ENCODE measurements at places on chromosomes 4 and X.

- DNase-seq, result no peak
Observed at GRCh38 chr4:69066945-69067344, 29.3 kb upstream of the UGT2B7 start.

DNA sequence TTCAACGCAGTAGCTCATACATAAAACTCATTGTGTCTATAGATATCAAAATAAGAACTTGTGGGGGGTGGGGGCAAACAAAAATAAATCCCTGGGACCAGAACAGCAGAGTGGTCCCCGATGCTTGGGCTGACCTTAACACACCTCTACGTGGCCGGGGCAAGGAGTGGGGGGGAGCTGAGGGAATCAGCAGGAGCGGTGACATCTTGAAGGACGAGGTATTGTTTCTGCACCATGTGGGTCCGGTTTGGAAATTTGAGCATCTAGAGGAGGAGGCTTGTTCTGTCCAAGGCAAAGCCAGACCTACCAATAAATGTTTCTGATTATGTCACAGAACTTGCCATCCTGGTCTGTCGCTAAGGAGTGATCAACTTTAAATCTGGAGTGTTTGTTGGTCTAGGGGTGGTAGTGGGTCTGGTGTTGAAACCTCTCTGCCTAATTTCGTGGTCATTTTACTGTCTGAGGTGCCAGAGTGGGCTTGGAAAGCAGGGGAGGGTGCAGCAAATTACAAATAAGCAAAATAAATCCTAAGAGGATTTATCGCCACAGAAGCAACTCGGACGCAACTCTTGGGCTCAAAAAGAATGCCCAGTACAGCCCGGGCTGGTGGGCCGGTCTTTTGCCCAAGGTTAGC, 774 bp upstream of the RAPGEF2 start:
- peak; percentile 32 for DNase-seq

GRCh38 chr4:21884615-21885014, 64.0 kb downstream of the KCNIP4 start:
- DNase-seq, result peak; percentile 12

DNA sequence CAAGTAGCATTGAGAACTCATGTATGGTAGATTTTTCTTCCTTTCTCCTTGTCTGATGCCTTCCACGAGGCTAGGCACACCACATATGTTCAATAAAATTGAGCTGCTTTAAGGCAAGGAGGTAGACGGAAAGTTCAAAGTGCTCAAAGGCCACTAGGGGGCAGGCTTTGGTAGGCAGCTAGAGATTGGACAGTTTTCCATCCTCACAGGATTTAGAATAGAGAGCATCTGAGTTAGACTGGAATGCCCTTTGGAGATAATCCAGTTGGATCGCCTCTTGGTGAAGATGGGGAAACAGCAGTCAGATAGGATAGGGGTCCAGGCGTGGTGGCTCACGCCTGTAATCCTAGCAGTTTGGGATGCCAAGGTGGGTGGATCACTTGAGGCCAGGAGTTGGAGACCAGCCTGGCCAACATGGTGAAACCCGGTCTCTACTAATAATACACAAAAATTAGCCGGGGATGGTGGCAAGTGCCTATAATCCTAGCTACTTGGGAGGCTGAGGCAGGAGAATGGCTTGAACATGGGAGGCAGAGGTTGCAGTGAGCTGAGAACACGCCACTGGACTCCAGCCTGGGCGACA, 30.4 kb downstream of the ELF4 start:
- DNase-seq, result peak; percentile 81

- DNase-seq, result peak; percentile 60
Observed at GRCh38 chrX:106692425-106693065, 34.0 kb upstream of the RNF128 start.

DNA sequence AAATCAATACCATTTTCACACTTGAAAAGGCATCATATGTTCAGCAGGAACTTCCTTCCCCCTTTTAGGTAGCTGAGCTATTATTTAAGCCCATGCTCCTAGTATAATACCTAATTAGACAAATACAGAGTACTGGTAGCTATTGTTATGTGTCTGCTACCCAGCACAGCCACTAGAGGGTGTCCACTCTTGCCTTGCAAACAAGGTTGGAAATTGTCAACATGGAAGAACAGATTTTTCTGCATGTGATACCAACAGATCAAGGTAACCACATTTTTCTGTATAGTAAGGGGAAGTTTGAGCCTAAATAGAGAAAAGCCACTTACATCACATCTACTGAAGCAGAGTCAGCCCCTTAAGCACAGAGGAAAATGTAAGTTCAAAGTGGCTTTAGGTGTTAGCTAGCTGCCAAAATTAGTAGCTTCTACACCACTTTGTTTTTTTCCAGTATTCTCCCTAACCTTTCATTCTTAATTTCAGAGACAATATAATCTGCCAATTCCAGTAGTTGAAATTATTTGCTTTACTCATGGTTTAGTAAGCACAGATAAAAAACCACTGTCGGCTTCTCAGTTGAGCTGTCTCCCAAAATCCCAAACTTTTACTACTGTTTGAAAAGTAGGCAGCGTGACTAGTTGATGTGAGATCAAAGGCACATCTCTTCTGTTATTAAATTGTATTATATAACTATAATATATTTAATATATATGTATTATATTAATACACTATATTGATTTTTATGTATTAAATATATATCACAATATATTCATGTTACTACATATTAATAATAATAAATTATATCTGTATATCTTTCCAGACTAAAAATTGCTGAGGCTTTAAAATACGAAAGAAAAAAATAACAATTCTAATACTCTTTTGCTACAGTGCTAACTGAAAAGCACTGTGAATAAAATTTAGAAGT, 38.2 kb downstream of the EDNRA start:
- peak; percentile 83 for DNase-seq

DNA sequence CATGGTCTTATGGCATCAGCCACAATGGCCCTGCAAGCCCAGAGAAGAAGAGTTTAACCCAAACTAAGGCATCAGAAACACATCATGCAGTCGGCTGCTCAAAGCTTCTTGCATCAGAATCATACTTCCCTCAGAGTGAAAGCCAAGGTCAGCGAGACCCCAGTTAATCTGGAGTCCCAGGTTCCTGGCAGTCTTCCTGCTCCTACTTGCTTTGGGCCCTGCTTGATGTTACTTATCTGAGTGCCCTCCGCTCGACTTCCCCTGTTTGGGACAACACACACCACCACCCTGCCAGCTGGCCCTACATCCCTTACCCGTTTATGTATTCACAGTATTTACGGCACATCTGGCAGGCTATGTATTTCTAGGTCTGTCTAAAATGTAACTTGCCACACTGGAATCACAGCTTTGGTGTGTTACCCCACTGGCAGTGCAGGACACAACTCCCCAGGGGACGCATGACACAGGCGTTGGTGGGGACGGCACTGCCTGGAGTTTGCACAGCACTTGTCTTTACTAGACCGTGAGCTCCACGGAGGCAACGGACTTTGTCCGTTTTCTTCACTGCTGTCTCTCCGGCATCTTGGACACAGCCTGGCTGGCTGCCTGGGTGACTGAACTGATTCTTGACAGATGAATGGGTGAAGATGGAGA, 22.8 kb downstream of the CRMP1 start:
- no peak for DNase-seq

GRCh38 chr4:30844861-30845582, 124.9 kb downstream of the PCDH7 start:
- no peak for DNase-seq

GRCh38 chr4:2397596-2398379, 20.7 kb downstream of the ZFYVE28 start:
- no peak for DNase-seq

GRCh38 chr4:93649828-93650227, 178.7 kb upstream of the ATOH1 start:
- no peak for DNase-seq

GRCh38 chr4:104752337-104752736, 257.6 kb upstream of the CXXC4 start:
- no peak for DNase-seq

Data from DMS53 (cell line).